ENCODE measurements at places on chromosomes 13 and 19.

DNA sequence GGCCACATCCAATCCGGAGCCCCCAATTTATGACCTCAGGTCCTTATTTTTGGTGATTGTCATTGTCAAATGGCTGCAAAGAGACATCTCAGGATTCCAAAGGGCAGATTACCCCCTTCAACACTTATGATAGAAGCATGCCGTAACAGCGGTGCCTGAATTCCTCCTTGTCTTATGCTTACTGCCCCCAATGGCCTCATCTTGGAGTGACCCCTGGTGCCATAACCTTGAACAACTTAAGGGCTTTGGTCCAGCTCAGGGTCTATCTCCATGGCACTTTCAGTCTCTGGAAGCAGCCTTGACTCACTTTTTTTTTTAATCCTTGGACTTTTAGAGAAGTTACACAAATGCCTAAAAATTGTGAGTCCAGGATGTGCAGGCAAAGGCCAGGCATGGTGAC is 171.6 kb upstream of the ZNF507 start:
- no peak for DNase-seq

GRCh38 chr19:14556662-14557188 is 15.1 kb downstream of the NDUFB7 start:
- DNase-seq, result peak; percentile 53

DNA sequence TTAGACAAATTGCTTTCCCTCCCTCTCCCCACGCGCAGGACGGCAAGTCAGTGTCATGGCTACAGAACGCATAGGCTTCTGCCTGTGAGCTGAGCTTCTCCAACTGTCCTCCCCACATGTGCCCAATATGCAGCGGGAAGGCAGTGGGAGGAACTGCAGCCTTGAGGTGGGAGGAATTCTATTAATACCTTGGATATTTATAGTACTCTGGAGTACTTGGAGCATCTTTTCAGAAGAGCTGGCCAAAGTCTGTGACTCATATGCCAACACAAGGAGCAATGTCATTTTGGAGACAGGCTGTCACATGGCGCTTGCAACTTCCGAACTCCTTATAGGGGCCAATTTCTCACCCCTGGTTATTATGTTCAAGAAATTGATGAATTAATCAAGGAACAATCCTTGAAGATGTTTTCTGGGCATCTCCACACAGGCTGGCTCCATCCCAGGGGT is 245.0 kb upstream of the SERP2 start:
- DNase-seq, result peak; percentile 91

DNA sequence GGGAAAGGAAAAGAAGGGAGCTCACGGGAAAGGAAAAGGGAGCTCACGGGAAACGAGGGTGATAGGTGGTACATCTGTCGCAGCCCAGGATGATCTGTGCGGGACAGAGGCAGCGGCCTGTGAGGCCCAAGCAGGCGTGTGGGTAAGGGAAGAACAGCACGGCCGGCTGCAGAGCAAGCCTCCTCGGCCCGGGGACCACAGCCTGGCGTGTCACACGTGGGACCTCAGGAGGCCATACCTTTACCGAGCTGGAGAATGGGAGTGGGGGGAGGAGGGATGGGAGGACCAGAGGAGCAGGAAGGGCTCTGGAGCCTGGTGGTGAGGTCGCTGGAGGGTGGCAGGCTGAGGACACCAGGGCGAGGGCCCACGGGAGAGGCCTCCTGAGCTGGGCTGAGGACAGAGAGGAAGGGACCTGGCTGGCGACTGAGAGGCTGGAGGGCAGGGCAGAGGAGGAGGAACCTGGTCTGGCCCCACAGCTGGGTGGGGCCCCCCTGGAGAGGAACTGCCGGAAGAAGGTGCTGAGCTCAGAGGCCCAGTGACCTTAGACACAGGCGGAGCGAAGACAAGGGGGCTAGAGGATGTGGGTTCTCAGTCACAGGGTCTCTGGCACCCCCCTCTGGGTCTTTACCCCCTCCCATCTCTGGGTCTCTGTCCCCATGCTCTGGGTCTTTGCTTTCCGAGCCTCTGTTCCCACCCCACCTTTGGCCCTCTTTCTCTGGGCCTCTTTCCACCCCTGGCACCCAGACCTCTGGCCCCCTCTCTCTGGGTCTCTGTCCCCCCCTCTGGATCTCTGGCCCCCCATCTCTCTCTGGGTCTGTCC is 2.9 kb upstream of the FTL start:
- no peak for DNase-seq

- DNase-seq, result no peak
Observed at GRCh38 chr13:33637978-33638743, 179.8 kb upstream of the RFC3 start.

- DNase-seq, result no peak
Observed at GRCh38 chr13:107832500-107833100, 382.7 kb downstream of the LIG4 start.

All from posterior cingulate gyrus (tissue), 11 donors.